Kidney glomerular epithelial cell (primary cell): ENCODE measurements at places on chromosomes 12 and 14.

GRCh38 chr12:94175763-94176668 lies 27.6 kb downstream of the PLXNC1 start:
- DNase-seq, result no peak

GRCh38 chr12:126663304-126664094 lies 1598.3 kb downstream of the AACS start:
- DNase-seq, result no peak

DNA sequence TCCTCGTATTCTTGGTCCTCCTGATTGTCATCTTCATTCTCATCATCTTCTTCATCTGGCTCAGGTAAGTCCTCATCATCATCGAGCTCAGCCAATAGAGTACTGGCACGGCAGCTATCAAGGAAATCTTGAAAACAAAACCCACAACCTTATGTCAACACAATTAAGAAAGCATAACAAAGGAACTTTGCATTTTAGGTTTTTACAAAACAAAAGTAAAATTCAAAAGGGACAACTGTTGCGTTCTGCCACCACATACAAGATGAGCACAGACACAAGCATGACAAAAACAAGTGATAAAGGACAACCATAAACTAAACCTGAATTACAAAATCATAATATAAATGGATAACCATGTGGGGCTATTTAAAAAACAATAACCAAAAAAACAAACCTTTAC lies 84.7 kb downstream of the HECTD1 start:
- DNase-seq, result no peak

DNA sequence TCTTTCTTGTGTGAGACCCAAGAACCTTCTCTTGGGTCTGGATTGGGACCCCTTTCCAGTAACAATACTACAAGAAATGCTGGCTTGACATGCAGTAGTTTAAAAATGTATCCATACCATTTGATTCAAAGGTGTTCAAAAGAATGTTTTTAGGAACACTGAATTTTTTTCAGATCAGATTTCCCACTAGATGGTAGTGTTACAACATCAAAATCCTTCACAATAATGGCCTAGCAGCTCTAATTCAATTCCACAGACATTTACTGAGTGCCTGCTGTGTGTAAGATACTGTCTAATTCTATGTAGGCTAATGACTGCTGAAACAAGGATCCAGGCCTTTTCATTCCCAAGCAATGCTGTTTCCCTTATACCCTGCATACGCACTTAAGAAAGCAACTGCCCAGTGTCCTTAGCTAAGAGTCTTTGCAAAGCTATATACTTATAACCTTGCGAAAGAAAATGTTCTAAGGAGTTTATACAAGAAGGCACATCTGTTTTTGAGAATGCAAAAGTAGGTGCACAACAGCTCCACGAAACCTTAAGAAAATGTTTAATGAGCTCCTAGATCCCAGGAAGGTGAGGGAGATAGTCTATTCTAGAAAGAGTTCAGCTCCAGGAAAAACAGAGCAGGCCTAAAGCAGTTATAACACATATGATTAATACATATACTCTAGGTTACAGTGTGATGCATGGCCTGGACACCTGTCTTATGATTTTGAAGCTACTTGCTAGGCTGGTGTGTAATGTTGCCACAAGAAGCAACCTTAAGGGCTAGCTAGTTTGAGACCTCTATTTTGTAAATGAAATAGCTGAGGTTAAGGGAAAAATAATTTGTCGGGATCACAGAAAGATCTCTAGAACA lies 50.9 kb upstream of the PKP2 start:
- peak; percentile 28 for DNase-seq
